ENCODE measurements at places on chromosomes 4 and X. TPM values are rescaled to one million over a fixed set of nuclear protein-coding genes. Genes with fewer than 3 reads are reported as not detected.

Gene LUZP4
- total RNA-seq: not detected

Gene GPC4
- total RNA-seq: 0.96 TPM

Gene LIMCH1
- total RNA-seq: 49.4 TPM

Gene SMIM10
- 12.0 TPM for total RNA-seq

Gene EREG
- total RNA-seq: not detected

Gene SOWAHB
- total RNA-seq: not detected

Gene MAMLD1
- 0.43 TPM for total RNA-seq

Gene NAA11
- not detected for total RNA-seq

Gene MRFAP1
- 155 TPM for total RNA-seq

Gene USP26
- total RNA-seq: not detected

Gene AFF2
- total RNA-seq: not detected

Gene DHX15
- total RNA-seq: 197 TPM

Gene PPEF2
- total RNA-seq: not detected

Gene MND1
- total RNA-seq: 12.3 TPM

Gene SPANXA1
- total RNA-seq: not detected
